DMS53 (cell line): ENCODE measurements at places on chromosomes 5 and 9.

DNA sequence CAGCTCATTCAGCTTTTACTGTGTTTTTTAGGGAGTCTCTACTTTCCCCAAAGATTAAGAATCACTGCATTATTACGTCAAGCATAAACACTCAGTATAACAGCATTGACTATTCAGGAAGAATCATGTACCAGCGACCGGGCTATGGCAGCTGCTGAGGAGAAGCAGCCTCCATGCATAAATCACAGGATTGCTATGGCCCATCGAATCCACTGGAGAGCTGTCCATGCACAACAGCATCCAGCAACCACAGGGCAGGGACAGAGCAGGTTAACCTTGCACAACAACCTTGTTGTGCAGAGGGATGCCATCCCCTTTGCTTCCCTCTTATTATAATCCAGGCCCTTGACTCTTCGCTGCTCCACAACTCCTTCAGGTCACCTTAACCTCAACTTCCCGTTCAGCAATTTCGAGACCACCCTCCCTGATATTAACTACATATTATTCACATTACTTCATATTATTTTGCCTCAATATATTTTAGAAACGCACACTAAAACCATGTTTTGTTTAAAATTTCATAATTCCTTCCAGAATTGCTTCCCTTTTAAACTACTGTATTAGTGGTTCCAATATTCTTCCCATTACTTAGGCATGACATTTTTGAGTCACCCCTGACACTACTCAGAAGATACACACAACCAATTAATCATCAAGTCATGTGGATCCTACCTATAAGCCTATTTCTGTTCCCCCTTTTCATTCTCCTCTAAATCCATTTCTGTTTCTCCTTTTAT lies 991 bp downstream of the IARS1 start:
- peak; percentile 30 for DNase-seq

GRCh38 chr5:25006237-25006636 lies 361.5 kb upstream of the CDH10 start:
- no peak for DNase-seq

- DNase-seq: no peak
Observed at GRCh38 chr5:43281840-43282658, 31.2 kb downstream of the HMGCS1 start.

DNA sequence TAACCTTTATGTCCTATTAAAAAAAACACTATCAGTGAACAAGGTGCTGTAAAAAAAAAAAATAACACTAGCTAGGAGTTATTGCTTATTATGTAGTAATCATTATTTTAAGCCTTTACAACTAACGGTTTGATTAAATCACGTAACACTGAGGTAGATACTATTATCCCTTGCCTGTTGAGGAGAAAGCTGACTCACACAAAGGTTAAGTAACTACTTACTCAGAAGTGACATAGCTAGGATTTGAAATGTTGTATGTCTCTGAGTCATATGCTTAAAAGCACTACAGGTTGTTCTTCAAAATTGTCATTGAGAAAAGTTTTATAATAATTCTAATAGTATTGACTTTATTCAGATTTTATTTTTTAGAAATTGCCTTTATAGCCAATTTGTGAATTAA lies 8.8 kb downstream of the TENT2 start:
- DNase-seq: peak; percentile 7

DNA sequence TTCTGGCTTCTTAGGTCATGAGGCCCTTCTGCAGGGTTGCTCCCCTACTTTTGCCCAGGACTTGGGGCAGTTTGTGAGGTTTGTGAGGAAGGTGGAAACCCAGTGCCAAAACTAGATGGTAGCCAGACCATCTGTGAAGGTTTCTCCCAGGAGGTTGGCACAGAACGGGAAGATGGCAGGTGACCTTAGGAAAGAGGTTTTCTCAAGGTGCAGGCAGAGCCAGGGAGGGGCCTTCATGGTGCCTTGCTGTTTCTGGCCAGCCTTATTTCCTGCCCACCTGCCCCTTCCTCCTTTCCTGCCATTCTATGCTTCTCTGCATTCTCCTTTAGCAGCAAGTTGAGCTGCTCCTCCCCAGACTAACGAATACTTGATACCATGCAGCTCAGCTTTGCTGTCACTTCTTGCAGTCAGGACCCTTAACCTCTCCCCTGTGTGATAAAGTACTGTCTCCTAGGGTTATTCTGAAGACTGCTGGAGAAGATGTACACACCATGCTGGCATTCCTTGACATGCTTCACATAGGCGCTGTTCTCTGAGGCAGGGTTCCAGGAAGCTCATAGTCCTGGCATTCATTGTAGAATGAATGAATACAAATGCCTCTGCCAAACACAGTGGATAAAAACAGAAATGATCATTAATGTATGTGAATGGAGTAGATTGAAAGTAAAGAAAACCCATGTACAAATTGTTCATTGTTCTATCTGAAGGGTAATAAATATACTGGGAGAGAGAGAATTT lies 154.3 kb downstream of the KDM4C start:
- DNase-seq: no peak

- peak; percentile 37 for DNase-seq
Observed at GRCh38 chr9:89372230-89372816, 54.0 kb downstream of the SECISBP2 start.

DNA sequence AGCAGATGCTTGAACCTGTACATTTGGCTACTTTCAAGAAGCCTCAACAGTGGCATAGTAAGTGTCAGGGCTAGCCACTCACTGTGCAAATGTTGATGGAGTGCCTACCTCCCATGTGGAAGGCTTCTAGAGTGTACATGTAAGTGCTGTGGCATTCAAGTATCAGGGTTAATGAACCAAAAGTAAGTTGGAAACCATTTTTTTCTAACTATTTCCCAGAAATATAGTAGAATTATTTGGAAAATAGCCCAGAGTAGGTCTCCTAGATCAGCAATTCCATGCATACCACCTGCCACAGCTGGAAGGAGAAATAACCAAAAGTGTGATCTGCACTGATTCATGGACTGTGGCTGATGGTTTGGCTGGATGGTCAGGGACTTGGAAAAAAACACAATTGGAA lies 53.3 kb downstream of the FOXD1 start:
- DNase-seq: no peak

GRCh38 chr5:76690037-76690679 lies 25.8 kb upstream of the F2R start:
- DNase-seq: no peak

DNA sequence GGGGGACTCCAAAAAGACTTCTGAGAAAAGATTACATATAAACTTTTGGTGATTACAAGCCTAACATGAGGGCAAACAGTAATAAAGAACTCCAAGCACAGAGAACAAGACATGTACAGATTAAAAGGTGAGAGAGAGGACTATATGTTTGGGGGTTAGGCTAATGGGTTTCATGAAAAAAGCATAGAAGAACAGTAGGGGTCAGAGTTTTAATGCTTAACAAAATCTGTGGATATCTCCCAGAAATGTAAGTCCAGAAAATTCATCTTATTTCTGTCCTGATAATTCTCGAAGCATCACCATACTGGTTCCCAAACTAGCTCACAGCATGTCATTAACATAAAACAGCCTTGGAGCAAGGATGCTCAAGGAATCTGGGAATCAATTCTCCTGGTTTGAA lies 137.2 kb downstream of the ARRDC3 start:
- DNase-seq: no peak

GRCh38 chr9:556199-556598 lies 285.3 kb upstream of the DMRT1 start:
- no peak for DNase-seq

- DNase-seq: no peak
Observed at GRCh38 chr5:74595143-74595925, 45.2 kb downstream of the ENC1 start.

DNA sequence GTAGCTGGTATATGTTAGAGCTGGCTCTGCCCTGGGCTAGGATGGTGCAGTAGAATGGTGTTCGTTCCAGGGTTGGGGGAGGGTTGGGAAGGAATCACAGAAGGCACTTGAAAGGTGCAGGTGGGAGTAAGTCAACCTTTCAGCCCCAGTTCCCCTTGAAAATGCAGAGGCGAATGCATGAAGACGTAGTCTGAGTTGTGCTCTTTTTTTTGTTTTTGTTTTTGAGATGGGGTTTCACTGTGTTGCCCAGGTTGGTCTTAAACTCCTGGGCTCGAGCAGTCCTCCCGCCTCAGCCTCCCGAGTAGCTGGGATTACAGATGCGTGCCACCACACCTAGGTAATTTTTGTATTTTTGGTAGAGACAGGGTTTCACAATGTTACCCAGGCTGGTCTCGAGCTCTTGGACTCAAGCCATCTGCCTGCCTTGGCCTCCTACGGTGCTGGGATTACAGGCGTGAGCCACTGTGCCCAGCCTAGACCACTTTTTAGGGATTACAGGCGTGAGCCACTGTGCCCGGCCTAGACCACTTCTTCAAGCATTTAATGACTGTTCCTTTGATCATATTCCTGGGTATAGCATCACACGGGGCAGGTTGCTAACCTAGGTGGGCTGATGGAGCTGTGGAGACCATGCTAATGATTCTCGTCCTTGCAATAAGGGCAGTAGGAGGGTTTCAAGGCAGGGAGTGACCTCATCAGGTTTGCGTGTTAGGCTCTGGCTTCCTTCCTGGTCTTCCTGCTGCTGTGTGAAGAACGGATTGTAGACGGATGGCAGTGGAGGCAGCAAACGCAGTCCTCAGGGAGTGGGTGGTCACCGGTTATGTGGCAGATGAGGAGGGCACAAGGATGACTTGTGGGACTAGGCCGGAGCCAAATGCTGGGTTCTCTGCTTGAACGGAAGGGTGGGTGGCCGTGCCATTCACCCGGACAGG lies 13.7 kb downstream of the EHMT1 start:
- DNase-seq: no peak

- DNase-seq: no peak
Observed at GRCh38 chr5:147145328-147145727, 89.5 kb upstream of the STK32A start.

GRCh38 chr9:3043369-3043768 lies 199.5 kb upstream of the PUM3 start:
- DNase-seq: no peak

GRCh38 chr5:177393206-177393765 lies 7.2 kb downstream of the PFN3 start:
- DNase-seq: no peak

- DNase-seq: no peak
Observed at GRCh38 chr5:111214052-111214742, 10.0 kb upstream of the CAMK4 start.

- DNase-seq: no peak
Observed at GRCh38 chr9:120698766-120699165, 15.5 kb downstream of the MEGF9 start.

- DNase-seq: no peak
Observed at GRCh38 chr5:4384649-4385048, 755.5 kb upstream of the ADAMTS16 start.

GRCh38 chr9:94668928-94669729 lies 29.8 kb upstream of the FBP1 start:
- DNase-seq: peak; percentile 83

- DNase-seq: peak; percentile 9
Observed at GRCh38 chr5:120093178-120093577, 370.9 kb upstream of the PRR16 start.

- DNase-seq: no peak
Observed at GRCh38 chr9:21615446-21615845, 133.3 kb upstream of the IFNE start.

GRCh38 chr5:74865804-74866595 lies at the start of gene FAM169A:
TSS of gene FAM169A (minus strand) at chr5:74866387. CDS start at chr5:74841676, 24,711 bp downstream.
- peak; percentile 83 for DNase-seq

- DNase-seq: no peak
Observed at GRCh38 chr9:130352081-130352480, 86.5 kb downstream of the HMCN2 start.

GRCh38 chr9:114077162-114077837 lies 800 bp downstream of the AMBP start:
- DNase-seq: no peak

DNA sequence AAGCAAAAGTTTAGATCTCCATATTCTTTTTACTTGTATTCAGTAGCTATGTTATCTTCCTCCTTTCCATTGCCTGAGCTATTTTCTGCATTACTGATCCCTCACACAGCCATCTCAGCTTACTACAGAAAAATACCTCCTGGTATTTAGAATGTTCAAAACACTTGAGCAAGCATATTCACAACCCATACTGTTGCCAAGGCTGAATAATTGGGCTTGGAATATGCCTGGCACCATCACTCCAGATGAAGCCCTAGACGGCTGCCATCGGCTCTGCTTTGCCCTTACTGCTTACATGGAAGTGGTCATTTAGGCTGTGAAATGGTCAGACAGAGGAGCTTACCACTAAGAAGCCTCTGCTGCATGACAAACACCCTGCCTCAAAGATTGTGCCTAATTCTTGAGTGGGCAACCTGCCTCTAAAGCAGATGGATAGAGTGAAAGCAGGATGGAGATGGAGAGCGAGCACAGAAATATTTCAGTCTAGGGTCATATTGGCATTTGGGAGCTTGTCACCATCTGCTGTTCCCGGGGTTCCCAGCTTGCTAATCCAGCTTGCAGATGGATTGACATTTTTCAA lies 92.5 kb upstream of the TAS2R1 start:
- DNase-seq: no peak

DNA sequence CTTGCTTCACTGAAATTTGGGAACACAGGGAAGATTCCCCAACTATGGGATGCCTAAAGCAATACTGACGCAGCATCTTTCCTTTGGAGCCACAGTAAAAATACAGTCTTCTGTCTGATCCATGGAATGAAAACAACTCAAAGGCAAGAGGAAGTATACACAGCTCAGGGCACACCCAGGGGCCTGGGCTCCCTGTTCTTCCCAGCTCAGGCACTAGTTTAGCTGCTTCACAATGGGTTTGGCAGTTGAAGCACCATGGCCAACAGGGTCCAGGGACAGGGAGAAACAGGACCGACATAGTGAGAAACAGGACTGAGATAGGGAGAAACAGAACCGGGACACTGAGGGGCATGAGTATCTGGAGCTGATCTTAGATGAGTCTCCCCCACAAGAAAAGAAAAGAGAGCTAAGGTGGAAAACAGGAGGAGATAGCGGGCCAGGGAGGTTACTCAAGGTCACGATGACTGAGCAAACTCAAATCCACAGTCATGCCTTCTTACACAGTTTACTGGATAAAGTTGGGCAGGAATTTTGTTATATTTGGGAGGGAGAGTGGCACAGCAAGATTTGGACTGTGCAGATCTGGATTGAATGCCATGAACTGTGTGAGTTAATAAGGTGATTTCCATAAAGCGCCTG lies 198.8 kb downstream of the SMARCA2 start:
- DNase-seq: no peak

GRCh38 chr9:98263080-98263479 lies 7.6 kb upstream of the TBC1D2 start:
- DNase-seq: no peak

- no peak for DNase-seq
Observed at GRCh38 chr9:125397736-125398135, 136.1 kb downstream of the GAPVD1 start.

GRCh38 chr9:109134167-109134578 lies 14.4 kb upstream of the TMEM245 start:
- DNase-seq: no peak

- DNase-seq: no peak
Observed at GRCh38 chr5:2168601-2169429, 286.1 kb upstream of the IRX4 start.

- no peak for DNase-seq
Observed at GRCh38 chr5:79932510-79933504, 58.3 kb downstream of the MTX3 start.

GRCh38 chr5:65693121-65693520 lies 28.8 kb downstream of the SGTB start:
- DNase-seq: no peak
